ENCODE measurements at places on chromosomes 6 and 20.

DNA sequence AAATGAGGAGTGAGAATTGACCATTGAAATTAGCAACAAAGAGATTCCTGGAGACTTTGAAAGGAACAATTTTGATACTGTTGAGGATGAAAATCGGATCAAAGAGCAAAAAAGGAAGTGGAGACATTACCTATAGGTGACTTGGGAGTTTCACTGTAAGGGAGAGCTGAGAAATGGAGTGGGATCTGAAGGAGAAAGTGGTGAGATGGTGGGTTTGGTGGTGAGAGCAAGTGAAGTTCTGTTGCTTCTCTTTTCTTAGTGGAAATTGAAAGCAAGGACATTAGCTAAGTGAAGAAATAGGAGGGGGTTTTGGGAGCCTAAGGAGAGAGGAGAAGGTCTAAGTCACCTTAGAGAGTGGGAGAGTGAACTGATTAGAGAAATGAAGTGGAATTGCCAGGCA, 4.2 kb downstream of the ERGIC3 start:
- DNase-seq = no peak

GRCh38 chr6:116206231-116206903, 47.5 kb downstream of the TSPYL4 start:
- no peak for DNase-seq

DNA sequence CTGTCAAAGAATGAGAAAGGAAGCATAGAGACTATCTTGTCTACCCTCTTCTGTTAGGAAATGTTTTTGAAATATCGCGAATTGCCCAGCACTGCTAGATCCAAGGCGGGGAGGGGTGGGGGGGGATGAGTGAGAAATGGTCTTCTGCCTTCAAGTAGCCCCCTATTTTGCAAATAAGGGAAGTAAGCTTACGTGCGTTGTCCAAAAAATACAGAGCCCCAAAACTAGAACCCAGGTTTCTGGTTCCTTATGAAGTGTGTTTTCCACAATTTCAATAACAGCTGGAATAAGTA, 923 bp upstream of the ILRUN start:
- DNase-seq = no peak

GRCh38 chr6:119781365-119781764, 431.8 kb upstream of the MAN1A1 start:
- DNase-seq = no peak

DNA sequence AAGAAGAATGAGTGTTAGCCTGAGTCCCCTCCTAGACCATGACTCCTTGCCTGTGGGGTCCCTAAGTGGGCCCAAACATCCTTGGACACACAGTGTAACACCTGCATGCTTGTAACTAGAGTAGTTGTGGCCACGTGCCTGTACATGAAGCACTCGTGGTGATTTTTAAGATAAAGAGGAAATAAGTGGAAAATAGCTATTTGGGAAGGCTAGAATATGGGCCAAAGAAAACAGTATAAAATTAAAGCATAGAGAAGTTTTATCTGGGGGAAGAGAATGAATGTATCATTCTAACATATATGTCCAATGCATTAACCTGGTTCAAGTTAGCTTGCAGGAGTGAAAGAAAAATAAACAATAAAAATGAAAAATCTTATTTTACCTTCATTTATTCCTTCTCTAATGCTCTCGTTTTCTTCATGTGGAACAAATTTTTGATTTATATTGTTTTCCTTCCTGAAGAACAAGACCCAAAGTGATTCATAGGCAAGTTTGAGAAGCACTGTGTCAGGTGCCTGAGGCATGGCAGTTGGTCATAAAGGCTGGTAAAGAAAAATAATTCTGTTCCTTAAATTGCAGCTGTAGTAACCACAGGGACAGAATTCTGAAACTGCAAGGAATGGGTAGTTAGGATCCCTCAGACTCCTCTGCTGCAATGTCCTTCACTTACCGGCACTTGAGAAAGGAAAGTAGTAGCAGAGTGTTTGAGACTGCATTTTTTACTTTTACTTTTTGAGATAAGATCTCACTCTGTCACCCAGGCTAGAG, 8.5 kb upstream of the CST3 start:
- no peak for DNase-seq

DNA sequence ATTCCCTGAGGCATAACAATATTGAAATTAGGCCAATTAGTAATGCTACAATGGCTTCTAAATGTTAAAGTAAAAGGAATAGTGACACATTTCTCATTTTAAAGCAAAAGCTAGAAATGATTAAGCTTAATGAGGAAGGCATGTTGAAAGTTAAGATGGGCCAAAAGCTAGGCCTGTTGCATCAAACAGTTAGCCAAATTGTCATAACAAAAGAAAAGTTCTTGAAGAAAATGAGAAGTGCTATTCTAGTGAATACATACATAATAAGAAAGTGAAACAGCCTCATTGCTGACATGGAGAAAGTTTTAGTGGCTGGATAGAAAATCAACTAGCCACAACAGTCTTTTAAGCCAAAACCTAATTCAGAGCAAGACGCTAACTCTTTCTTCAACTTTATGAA, 12.9 kb downstream of the OR2A4 start:
- DNase-seq = no peak

- DNase-seq = no peak
These were observed 19.5 kb upstream of the MAP3K4 start for GRCh38 chr6:160972111-160972510.

- DNase-seq = no peak
These were observed 71.1 kb downstream of the KCNB1 start for GRCh38 chr20:49411221-49411925.

DNA sequence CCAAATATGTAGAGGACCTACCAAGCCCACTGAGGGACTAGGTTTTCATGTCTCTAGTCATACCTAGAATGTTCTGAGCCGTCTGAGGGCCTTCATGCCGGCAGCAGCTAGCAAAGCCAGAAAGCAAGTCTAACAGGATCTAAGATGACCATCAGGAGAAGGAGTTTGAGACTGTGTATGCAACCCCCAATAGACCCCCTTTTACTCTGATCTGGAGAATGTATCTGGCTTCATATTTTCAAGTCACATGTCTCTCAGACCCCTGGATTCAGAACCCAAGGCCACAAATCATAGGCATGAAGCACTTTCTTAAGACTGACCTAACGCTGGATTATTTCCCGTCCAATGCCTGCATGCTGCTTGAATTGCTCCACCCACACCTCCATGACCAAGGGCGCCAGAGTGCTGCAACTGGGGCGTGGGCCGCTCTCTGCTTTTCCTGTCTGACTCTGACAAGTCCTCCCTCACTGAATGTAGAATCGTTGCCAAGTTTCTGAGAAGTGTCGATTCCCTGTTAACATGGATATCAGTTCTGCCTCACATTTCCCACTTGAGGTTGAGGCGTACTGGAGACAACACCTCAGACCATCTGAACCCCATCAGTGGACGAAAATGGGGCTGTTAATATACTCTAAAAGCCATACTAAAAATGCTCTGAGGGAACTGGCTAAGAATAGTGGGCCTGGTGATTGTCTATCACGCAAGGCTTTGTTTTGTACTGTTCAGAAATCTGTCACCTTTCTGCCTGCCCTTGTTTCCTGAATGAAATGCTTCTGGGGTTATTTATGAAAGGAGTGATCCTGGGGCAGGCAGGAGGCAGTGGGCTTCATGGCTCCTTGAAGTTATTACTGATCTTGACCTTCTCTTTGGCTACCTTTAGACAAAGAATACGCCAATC, 23.9 kb upstream of the ASXL1 start:
- peak; percentile 50 for DNase-seq

- DNase-seq = no peak
These were observed 58.1 kb upstream of the GLP1R start for GRCh38 chr6:38990475-38990874.

DNA sequence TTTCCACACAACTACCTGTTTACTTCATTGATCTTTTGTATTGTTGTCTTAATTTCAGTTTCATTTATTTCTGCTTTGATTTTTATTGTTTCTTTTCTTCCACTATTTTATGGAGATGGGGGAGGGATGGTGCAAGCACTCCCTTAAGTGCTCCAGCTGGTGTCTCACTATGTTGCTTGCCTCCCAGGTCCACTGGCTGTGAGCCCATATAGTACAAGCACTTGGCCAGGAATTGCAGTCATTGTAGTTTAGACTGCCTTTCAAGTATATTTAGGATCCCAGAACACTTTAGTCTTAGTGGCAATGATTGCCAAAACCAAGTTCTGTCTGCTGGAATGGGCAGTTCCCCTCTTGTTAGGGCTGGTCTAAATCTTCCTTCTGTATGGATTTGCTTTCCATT, 34.9 kb upstream of the MAN1A1 start:
- DNase-seq = no peak

- DNase-seq = peak; percentile 40
These were observed 59.7 kb downstream of the SYNJ2 start for GRCh38 chr6:158041370-158041769.

GRCh38 chr6:117118490-117118889, 146.9 kb upstream of the VGLL2 start:
- DNase-seq = no peak

GRCh38 chr20:43361526-43361925, 96.2 kb upstream of the SRSF6 start:
- no peak for DNase-seq

DNA sequence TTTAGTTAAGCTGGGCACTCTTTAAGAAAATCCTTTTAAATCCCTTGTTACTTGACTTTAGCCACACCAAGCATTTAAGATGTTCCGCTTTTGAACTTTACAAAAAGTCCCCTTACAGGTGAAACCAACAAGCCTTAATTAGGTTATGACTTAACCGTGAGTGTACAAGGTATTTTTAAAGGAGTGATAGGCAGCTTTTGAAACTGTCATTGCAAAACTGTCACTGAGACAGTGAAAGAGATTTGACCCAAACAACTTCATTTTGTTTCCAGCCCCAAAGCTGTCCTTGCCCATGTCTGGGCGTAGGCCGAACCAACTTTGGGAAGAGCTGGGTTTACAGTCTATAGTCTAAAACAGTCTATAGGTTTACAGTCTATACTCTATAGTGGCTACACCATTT, 305.4 kb downstream of the FARS2 start:
- DNase-seq = no peak

- DNase-seq = no peak
These were observed 157.2 kb downstream of the CD83 start for GRCh38 chr6:14274546-14275492.

GRCh38 chr20:14657266-14658005, 320.0 kb upstream of the FLRT3 start:
- DNase-seq = no peak

DNA sequence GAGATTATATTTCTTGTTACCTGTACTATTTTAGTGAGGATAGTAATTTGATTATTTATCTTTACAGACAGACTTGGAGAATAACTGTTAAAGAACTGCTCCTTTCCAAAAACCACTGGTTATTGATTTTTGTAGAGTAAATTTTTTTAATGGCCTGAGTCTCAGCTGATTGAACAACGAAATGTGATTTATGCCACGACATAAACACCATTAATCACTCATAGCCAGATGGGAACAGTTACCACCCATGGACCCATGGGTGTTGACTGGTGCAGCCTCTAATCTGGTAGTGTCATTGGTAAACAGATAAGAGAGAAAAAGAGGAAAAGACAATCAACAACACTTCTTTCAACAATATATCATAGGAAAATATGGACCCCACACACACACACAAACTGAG, 101.4 kb upstream of the BEND6 start:
- DNase-seq = no peak

- DNase-seq = no peak
These were observed 304.5 kb downstream of the PRL start for GRCh38 chr6:21992178-21992967.

DNA sequence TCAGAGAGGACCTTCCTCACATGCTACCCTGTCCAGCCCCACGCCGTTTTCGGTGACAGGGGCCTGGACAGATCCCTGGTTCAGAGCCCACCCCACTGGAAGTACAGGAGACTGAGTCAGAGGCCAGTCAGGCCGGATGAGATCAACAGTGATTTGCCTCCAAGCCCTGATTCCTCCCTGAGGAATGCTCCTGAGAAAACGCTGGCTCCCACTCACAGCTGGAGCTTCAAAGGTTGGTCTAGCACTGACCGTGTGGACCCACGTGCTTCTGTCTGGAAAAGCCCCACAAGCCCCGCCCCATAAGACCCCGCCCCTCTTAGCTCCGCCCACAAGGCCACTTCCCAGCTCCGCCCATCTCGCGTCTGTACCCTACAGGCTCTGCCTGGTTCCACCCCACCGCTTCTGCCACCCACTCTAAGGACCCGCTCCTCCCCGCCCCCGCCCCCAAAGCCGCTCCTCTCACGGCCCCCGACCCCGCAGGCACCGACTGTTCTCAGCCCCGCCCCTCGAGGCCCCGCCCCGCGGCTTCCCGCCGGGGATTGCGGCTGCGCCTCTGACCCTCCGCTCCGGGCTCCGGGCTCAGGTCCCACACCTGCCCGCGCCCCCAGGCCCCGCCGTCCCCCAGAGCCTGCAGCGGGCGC, 64.9 kb upstream of the BHLHE23 start:
- DNase-seq = no peak

Measured in dermis microvascular lymphatic vessel endothelial cell (primary cell).